ENCODE measurements at places on chromosomes 11 and 22.
A peak's percentile ranks its signal among the peaks of the same experiment; 100 is the strongest.

- no peak for DNase-seq
Observed at GRCh38 chr22:29732883-29733282, 13.1 kb downstream of the CABP7 start.

DNA sequence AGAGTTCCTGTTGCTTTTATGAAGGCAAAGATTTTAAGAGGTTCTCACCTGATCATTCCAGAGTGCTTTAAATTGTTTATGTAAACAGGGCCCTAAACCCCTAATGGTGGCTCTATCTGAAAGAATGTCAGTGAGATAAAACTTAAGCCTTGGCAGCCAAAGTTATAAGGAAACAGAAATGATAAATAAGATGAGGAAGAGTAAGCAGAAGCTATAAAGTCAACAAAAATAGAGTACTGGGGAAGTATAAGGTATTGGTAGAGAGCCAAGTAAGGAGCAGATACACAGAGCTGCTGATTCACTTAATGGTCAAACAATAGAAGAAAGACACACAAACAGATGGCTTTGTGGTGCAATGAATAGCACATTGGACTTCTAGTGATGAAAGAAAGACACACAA is 37.9 kb downstream of the TMPRSS5 start:
- no peak for DNase-seq

DNA sequence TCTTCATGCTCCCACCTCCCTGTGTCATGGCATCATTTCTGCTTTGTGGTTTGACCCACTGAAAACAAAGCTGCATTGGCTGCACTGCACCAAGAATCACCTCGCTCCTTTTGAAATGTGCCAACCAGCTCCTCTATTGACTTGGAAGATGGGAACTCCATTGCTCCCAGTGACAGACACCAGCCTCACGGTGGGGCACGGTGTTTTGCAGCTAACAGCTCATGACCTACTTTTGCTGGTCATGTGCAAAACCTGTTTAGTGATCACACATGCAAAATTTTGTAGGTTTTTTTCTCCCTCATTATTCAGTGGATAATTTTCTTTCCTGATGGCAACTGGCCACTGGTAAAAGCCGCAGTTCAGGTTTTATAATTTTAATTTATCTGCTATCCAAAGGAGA is 36.8 kb downstream of the ARFGAP2 start:
- DNase-seq, result no peak

DNA sequence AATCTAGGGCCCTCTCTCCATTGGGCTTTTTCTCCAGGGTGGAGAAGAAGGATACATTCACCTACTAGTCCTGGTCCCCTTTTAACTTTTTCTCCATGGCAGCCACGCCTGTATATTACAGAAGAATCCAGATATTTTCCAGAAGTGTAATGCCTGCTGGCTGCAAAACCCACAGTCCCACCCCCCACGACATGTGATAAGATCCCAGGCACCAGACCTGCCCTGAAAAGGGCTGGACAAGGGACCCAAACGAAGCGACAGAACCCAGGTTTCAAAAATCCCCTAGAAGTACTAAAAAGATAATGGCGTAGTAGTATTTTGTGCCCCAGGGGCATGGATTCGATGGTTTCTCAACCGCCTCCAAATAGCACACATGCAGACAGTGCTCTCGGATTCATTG is 2.8 kb downstream of the WT1 start:
- no peak for DNase-seq

- DNase-seq, result peak; percentile 31
Observed at GRCh38 chr11:128964463-128964930, 21.8 kb upstream of the TP53AIP1 start.

- no peak for DNase-seq
Observed at GRCh38 chr22:48093981-48094380, 1331.5 kb downstream of the TBC1D22A start.

GRCh38 chr11:74024261-74025029 is 15.6 kb upstream of the UCP3 start:
- DNase-seq, result no peak

DNA sequence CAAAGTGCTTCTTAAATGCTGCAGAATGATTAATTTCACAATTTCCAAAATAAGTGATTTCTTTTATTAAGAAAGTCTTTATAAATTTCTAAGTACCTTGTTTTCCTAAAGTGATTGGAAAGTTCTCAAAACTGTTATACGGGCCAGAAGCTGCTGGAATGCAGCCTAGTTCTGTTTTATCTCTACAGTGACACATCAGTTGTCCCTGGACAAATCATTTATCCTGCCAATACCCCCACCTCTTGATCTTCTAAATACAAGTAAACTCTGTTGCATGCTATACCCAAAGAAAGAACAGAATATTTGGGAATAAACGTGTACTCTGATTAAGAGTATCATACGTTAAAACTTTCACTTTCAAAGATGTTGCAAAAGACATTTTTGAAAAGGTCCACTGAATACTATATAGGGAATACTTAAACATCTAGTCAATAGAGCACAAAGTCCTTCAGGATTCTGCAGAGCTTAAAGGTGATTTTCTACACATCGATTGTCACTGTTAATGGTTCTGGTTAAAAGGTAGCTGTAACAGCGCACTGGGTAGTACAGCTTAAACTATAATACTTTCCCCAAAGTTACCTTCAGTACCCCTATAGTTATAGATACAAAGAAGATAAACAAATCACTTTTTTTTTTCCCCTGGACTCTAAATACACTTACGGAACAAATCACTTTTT is 92.1 kb upstream of the APOA1 start:
- DNase-seq, result no peak

- no peak for DNase-seq
Observed at GRCh38 chr11:12629601-12630313, 44.5 kb upstream of the TEAD1 start.

DNA sequence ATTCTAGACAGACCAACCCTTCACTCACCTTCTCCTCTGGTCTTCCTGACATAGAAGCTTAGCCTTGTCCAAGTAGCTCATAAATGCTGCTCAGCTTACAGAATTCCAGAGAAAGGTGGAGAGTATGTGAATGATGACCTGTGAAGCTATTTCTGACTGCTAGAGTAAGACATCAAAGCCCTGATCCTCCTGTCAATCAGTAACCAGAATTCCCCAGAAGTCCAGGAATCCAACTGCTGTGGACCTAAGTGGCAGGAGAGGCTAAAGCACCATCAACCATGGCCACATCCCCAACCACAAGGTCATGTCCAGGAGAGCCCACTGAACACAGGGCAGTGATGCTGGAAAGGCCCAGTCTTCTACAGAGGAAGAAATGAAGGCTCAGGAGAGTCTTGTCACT is 2.6 kb downstream of the OR51G2 start:
- no peak for DNase-seq

DNA sequence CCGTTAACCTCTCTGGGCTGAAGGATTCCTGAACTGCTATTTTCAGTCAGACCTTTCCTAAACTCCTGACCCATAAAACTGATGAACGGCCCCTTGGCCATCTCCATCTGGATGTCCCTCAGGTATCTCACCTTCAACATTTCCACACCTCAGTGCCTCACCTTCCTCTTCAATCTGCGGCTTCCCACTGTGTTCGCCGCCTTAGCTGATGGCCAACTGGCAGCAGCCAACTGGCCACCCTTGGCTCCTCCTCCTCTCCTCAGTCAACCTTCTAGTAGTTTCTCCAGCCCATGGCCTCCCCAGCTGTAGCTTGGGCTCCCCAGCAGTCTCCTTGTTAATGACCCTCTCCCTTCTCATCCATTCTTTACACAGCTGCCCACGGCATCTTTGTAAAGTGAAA is 55.0 kb upstream of the PHOX2A start:
- no peak for DNase-seq

DNA sequence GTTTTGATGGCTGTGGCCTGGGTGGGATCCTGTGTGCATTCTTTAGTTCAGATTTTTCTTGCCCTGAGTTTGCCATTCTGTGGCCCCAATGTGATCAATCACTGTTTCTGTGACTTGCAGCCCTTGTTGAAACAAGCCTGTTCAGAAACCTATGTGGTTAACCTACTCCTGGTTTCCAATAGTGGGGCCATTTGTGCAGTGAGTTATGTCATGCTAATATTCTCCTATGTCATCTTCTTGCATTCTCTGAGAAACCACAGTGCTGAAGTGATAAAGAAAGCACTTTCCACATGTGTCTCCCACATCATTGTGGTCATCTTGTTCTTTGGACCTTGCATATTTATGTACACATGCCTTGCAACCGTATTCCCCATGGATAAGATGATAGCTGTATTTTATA is 620 bp downstream of the OR4C16 start:
- DNase-seq, result no peak

DNA sequence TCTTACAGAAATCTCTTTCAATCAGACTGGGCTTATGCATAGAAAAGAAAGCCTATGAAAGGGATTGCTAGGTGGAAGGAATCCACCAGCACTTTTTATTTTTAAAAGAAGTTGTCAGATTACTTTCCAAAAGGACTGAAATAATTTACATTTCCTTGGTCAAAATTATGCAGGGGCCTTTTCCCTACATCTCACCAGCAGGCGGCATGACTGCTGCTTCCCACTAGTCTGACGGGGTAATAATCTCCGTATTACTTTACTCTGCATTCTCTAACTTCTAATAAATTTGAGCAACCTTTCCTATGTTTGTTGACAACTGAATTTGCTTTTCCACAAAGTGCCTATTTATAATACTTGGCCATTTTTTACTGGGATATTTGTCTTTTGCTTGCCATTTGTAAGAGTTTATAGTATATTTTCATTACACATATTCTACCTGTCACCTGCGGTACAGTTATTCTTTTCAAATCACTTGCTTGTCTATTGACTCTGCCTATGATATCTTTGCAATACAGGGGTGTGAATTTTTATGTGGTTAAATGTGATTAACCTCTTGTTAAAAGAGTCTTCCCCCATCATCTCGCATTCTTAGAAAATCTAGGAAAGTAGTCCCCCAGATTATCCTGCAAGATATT is 51.9 kb upstream of the USP47 start:
- peak; percentile 45 for DNase-seq

DNA sequence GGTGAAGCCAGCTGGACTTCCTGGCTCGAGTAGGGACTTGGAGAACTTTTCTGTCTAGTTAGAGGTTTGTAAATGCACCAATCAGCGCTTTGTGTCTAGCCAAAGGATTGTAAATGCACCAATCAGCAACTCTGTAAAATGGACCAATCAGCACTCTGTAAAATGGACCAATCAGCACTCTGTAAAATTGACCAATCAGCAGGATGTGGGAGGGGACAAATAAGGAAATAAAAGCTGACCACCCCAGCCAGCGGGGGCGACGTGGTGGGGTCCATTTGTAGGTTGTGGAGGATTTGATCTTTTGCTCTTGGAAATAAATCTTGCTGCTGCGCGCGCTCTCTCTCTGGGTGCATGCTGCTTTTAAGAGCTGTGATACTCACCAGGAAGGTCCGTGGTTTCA is 202.9 kb downstream of the MIAT start:
- no peak for DNase-seq

- DNase-seq, result no peak
Observed at GRCh38 chr22:20619045-20619892, 111.9 kb downstream of the MED15 start.

GRCh38 chr11:58923300-58923788 is 15.9 kb upstream of the GLYATL1 start:
- DNase-seq, result peak; percentile 55

GRCh38 chr11:112637876-112638275 is 323.3 kb upstream of the NCAM1 start:
- no peak for DNase-seq

- no peak for DNase-seq
Observed at GRCh38 chr11:119924017-119924416, 195.0 kb upstream of the NECTIN1 start.

GRCh38 chr11:80182901-80183300 is 742.1 kb upstream of the TENM4 start:
- DNase-seq, result peak; percentile 41

DNA sequence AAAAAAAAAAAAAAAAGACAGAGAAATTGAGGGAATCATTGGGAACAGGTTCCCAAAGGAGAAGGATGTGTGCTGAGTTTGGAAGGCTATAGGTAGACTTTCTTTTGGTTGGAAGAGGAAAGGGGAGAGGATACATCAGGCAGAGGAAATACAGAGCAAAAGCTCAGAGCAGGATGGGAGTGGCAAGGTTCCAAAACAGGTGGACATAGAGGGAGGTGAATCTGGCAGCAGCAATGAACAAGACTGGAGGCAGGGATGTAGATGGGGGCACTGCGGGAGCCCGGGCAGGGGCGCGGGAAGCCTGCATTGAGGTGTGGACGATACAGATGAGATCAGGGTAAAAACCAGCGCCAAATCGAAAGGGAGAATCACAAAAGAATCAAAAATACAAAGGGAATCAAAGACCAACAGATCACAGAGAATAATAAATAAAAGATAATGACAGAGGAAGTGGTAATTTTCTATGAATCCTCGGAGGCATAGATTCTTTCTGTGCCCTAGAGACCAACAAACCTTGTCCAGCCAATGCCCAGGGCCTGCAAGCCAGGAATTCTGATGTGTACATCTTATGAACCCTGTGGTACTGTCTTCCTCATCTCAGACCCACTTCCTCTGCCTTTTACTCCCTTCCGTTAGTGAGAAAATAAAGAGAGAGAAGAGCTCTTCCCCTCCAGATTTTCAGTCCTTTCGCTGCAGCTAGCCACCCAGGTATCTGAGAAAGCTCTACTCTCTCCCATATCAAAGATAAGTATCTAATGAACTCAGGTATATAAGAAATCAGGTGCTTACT is 70.3 kb downstream of the SLC1A2 start:
- DNase-seq, result no peak

DNA sequence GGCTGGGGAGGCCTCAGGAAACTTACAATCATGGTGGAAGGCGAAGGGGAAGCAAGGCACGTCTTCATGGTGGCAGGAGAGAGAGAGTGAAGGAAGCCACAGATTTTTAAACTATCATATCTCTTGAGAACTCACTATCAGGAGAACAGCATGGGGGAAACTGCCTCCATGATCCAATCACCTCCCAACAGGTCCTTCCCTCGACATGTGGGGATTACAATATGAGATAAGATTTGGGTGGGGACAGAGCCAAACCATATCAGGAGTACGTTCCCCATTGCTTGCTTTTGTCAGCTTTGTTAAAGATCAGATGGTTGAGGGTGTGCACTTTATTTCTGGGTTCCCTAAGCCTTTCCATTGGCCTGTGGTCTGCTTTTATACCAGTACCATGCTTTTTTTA is 53.7 kb upstream of the E2F8 start:
- no peak for DNase-seq

DNA sequence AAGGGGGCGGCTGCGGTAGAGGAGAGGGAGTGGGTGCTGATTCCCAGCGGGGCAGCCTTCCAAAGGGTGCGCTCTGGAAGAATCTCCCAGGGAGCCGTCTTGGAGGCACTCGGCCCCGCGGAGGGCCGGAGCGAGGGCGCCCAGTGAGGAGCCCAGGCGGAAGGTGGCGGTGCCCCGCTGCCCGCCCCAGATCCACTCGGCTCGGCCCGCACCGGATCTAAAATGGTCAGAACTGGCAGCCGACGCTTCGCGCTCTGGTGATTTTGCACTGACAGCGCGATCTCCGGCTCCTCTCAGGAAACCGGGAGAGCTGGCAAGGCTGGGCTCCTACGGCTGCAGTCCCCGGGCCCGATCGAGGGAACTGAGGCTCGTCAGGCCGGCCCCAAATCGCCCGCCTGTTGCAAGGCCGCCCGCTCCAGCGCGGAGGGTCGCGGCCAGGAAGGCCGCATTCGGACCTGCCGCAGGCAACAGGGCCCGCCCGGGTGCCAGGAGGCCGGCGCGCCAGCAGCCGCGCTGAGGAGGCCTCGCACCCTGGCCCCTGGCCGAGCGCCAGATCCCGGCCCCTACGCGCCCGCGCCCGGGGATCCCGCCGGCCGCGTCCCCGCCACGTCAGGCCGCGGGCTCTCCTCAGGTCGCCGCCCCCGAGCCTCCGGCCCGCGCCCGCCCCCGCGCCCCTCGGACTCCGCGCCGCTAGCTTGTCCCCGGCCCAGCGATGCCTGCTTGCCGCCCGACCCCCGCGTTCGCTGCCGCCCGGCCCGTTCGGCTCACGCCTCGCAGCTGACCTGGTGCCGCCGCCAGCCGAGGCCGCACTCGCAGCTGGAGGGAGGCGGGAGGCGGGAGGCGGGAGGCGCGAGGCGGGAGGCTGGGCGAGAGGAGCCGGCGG is at the start of gene KLHL22:
KLHL22 (minus strand) TSS at position 818 of the 883 bp plus-strand sequence. CDS start 6,584 bp downstream, outside the sequence.
- DNase-seq, result peak; percentile 58
